ENCODE measurements at places on chromosomes 16 and 17.

DNA sequence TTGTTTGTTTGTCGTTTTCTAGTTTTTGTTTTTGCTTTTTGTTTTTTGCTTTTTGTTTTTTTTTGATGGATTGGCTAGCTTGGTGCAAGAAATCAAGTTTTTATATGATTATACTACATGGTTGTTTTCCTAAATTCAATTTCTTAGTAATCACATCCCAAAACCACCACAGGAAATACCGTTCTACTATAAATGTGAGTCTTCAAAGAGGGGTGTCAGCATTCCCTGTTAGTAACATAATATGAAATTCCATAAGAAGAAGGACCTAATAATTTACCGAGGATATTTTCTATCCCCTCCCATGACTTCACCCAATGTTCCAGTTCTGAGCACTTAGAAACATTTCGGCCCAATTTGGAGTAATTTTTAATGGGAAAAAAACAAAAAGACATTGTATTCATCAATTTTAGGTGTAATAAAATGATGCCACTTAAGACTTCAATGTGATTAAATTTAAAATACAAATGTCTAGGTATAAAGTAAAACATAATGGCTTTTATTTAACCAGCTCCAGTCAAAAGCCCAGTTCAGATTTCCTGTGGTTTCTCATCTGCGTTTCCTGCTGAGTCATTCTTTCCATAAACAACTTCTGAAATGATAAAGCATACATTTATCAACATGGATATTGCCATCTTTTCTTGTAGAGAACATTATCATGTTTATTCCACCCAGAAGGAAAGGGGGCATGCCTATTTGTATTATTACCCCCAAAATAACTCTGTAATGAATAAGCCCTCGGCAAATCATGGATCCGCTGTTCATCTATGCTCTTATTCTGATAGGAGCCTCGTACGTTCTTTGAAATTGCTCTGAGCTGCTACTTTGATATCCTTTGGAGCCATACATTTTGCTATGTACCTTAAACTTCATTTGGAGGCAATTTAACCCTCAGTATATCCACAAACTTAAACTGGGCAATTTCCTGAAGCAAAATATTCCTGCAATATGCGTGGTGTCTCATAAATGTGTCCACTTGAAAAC lies 28.1 kb downstream of the HSBP1 start:
- DNase-seq, result peak; percentile 81

DNA sequence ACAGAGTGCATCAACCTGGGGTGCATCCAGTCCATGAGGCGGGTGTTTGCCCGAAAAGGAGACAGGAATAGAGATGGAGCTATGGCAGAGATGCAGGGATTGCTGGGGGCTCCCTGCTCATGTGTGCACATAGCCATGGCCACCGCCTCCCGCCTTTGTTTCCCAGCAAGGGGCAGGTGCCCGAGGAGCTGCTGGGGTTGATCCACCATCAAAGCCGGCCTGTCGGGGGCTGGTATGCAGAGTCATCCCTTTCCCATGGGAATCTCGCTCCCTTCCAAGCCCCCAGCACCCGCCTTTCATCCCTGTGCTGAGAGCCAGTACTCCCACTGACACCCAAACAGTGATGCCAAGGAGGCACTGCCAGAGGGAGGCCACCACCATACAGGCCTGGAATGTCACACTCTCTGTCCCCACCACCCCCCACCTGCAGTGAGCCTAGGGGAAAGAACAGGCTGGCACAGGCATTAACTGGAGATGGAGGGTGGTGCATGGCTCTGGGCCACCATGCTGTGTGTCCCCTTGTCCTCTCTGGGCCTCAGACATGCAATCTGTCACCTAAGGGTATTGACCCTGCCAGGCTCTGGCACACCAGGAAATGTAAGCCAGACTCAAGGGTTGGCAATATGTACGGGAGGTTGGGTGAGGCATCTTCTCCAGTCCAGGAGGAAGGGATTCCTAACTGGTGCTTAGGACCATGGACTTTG lies 65.1 kb downstream of the SREBF1 start:
- DNase-seq, result no peak

- peak; percentile 49 for DNase-seq
Measured at GRCh38 chr17:29682987-29683386, 60.3 kb upstream of the CORO6 start.

- no peak for DNase-seq
Measured at GRCh38 chr16:74950511-74950910, 34.4 kb downstream of the WDR59 start.

- no peak for DNase-seq
Measured at GRCh38 chr17:46047398-46047797, 48.3 kb downstream of the STH start.

GRCh38 chr17:33701910-33702309 lies 408.8 kb upstream of the ASIC2 start:
- DNase-seq, result no peak

- no peak for DNase-seq
Measured at GRCh38 chr17:65182233-65182632, 45.1 kb downstream of the RGS9 start.

DNA sequence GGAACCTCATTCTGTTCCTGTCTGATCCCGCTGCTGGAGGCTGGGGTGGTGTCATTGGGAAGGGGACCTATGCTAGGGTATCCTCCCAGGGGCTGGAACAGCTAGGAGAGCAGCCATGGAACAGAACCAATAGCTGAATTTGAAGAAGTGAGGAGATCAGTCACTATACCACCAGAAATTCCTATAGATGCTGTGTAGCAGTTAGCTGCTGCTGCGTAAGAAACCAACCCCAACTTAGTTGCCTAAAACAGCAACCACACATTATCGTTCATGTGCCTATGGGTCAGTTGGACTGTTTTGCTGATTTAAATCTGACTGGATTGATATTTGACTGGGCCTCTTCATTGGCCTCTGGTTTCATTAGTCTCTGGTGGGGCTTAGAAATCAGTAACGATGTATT lies 20.4 kb upstream of the SYT17 start:
- no peak for DNase-seq

GRCh38 chr17:10807704-10808128 lies 3.8 kb upstream of the TMEM238L start:
- no peak for DNase-seq

GRCh38 chr17:20908313-20909267 lies 134.2 kb downstream of the USP22 start:
- DNase-seq, result peak; percentile 84

GRCh38 chr16:29848420-29849297 lies 14.4 kb downstream of the CDIPT start:
- peak; percentile 54 for DNase-seq

GRCh38 chr16:31190818-31191444 lies 11.0 kb downstream of the FUS start:
- no peak for DNase-seq

DNA sequence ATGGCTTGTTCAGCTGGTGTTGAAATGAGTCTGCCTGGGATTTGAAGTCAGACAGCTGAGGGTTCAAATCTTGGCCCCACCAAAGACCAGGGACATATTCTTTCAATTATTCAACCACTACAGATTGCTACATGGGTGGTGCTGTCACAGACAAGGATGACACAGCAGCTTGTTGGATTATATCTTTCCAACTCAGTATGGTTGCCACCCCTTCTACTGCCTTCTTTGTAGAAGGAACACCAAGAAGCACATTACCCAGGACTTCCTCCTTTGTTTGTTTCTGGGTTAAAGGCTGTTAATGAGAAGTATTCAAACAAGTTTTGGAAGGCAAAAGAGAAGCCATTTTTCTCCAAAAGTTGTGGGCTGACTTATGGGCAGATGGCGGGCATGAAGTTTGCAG lies 78.6 kb downstream of the COPRS start:
- no peak for DNase-seq

DNA sequence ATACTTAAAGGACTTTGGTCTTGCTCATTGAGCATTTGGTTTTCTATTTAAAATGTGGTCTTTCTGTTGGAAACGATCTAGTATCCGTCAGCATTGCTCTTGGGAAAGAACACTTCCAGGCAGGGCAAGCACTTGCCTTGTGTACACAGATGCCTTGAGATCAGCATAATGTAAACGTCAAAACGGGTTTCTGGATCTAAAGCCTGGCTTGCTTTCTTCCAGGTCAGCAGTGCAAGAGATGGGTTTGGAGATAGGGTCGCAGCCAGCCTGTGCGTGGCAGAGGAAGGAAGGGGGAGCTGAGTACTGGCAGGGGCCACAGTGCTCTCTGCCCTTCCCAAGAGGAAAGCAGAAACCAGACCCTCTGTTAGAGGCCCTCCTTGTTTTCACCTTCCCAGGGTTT lies 175.5 kb downstream of the LGALS9B start:
- DNase-seq, result no peak

DNA sequence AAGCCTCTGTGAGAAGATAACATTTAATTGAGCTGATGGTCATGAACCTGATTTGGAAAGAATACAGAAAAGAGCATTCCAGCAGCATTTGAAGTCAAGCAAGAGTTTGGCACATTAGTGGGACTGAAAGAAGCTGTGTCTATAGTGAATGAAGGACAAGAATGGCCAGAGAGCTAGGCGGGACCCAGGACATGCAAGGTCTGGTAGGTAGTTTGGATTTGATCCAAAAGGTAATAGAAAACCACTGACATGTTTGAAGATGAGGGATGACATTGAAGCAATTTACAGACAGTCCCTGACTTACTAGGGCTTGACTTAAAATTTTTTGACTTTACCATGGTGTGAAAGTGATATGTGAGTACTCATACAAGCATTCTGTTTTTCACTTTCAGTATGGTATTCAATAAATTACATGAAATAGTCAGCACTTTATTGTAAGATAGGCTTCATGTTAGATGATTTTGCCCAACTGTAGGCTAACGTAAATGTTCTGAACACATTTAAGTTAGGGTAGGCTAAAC lies 7.6 kb downstream of the CYB5B start:
- DNase-seq, result no peak

- no peak for DNase-seq
Measured at GRCh38 chr16:63703612-63704011, 1418.3 kb downstream of the CDH11 start.

- DNase-seq, result no peak
Measured at GRCh38 chr17:78226055-78226758, 5.2 kb upstream of the TMEM235 start.
